ENCODE measurements at places on chromosomes 2 and 18. TPM values are rescaled to one million over a fixed set of nuclear protein-coding genes. Genes with fewer than 3 reads are reported as not detected.

DNA sequence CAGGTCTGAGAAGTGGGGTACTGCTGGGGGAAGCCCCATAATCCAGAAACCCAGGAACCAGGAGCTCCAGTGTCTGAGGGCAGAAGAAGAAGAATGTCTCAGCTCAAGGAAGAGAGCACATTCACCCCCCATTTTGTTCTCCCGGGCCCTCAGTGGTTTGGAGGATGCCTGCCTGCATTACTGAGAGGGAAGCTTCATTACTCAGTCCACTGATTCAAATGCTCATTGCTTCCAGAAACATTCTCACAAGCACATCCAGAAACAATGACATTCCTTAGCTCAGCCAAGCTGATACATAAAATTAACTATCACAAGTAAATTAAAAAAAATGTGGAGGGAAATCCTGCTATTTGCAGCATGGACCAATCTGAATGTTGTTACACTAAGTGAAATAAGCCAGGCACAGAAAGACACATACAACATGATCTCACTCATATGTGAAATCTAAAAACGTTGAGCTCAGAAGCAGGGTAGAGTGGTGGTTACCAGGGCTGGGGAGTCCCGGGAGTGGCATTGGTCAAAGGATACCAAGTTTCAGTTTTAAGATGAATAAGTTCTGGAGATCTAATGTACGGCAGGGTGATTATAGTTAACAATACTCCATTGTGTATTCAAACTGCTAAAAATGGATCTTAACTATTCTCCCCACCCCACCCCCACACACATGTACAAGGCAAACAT is 459.3 kb downstream of the GALR1 start:
- no peaks in the 10 kb centered on the region for H3K36me3 ChIP-seq
- no peak overlapping the region for H3K4me3 ChIP-seq
- no peak for DNase-seq
- no peaks in the 10 kb centered on the region for H3K4me1 ChIP-seq
- no peak overlapping the region for H3K27ac ChIP-seq

DNA sequence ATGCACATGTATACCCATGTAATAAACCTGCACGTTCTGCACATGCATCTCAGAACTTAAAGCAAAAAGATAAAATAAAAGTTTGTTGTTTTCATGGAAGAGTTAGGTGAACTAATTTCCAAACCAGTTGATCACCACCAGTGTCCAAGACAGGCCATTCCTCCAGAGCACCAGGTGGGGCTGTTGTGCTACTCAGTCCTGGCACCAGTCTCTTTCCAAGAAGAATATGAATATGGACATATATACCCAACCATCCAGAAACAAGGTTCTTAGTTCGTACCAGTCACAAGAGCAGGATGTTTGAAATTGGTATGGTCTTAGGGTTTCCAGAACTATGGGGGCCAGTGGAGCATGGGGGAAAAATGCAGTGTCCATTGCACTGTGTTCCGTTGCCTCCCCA is 17.2 kb upstream of the TNP1 start:
- no peaks in the 10 kb centered on the region for H3K27me3 ChIP-seq
- H3K27ac ChIP-seq: no peak overlapping the region
- peaks cover 2% of the 10 kb centered on the region for H3K36me3 ChIP-seq
- DNase-seq: no peak
- no peak overlapping the region for H3K4me3 ChIP-seq

DNA sequence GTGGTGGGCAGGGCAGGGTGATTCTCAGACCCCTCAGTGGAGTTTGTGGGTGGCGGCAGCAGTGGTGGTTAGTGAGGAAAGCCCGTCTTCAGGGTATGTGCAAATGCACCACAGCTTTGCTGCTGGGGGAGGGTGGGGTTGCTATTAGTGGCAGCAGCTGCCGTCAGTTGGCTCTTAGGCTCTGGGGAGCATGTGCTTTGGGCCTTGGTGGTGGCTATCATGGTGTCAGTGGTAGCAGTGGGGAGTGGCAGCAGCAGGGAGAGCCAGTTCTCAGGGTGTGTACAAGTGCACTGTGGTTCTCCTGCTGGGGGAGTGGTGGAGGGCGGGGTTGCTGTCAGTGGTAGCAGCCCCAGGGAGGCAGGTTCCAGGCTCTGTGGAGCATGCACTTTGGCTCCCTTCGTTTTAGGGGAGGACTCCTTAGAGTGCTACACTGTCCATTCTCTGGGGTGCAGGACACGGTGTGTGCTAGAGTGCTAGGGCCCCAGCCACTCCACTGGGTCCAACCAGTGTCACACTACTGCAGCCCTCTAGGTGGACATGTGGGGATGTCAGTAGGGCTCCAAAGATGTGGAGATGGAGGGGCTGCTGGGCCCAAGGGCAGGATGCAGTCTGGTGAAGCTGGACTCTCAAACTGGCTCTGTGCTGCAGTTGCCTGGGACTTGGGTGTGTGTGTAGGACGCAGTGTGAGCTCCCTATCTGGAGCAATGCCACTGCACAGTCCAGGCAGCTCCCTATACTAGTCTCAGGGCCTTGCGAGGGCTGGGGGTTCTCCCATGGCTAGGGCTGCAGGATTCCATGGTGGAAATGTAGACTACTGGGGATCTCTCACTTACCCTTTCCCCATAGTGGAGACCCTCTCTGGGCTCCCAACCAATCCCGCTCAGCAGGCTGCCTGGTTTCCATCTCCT is 45.3 kb downstream of the ADCYAP1 start:
- no peaks in the 10 kb centered on the region for H3K36me3 ChIP-seq
- H3K27me3 ChIP-seq: peaks cover 18% of the 10 kb centered on the region
- no peak overlapping the region for H3K27ac ChIP-seq
- no peaks in the 10 kb centered on the region for H3K4me1 ChIP-seq
- no peak overlapping the region for H3K4me3 ChIP-seq

GRCh38 chr18:11047156-11047555 is 102.2 kb downstream of the PIEZO2 start:
- peaks cover 3% of the 10 kb centered on the region for H3K36me3 ChIP-seq
- peaks cover 67% of the 10 kb centered on the region for H3K4me1 ChIP-seq

- no peak for DNase-seq
- H3K36me3 ChIP-seq: no peaks in the 10 kb centered on the region
- peak overlapping the region; percentile 12 for H3K27ac ChIP-seq
- peak overlapping the region; percentile 71 for H3K4me3 ChIP-seq
These were observed 1.5 kb downstream of the SOWAHC start for GRCh38 chr2:109615637-109616144.

DNA sequence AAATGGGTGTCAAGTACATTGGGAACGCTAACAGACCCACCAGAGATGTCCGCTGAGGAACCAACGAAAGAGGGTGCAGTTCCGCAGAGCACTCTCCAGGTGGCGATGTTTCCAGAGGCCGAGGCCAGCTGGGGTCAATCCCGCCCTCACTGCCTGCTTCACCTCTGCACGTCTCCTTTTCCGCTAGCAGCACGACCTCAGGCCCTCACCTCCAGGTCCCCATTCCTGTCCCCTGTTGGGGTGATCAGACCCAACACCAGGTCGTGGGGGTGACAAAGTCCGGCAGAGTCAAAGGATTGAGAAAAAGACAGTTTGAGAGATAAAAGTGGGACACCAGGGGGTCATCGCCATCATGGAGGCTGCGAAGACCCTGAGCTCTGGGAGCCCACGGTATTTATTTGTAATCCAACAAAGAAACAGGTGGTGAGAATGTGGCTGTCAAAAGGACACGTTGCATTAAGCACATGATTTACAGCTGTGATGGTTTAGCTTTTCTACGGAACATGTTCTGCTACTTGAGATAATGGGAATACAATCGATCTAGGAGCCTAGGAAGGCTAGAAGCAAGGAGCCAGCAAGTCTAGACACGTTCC is 27.3 kb downstream of the ZAP70 start:
- no peak for DNase-seq
- peaks cover 10% of the 10 kb centered on the region for H3K36me3 ChIP-seq
- no peaks in the 10 kb centered on the region for H3K4me1 ChIP-seq
- no peaks in the 10 kb centered on the region for H3K27me3 ChIP-seq

DNA sequence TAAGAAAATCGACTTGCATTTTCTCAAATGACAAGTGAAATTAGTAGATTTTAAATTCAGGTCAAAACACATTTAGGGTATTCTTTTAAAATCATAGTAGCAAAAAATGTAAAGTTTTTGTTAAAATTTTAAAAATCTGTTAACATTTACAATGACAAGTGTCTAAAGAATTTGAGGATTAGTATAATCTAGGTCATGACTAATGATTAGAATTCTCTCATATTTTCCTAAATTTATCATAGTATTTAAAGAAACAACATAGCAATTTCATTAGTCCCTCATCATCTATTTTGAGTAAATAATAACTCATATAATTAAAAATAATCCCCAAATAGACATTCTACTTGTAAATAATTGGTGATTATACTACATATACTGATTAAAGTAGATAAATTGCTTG is 23.6 kb downstream of the THUMPD2 start:
- H3K4me3 ChIP-seq: no peak overlapping the region
- DNase-seq: no peak

DNA sequence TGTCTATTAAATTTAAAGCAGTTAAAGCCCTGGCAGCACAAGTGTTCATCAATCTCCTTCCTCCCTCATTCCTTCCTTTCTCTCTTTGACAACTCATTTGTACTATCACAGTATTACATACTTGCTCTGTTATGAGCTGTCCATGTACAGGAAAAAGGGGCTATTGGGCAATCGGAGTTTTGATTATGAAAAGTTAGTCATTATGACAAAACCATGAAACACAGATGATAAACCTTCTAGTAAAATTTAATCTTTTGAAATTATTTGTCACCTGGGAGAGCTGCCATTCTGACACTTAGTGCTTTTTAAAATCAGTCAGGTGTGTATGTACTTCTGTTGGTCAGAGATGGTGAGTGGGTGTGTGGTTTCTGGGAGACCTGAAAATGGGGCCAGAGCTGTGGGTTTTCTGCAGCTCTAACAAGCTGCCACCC is 39.4 kb downstream of the MAP4K4 start:
- no peak overlapping the region for H3K4me3 ChIP-seq
- H3K27ac ChIP-seq: peak overlapping the region; percentile 67
- no peaks in the 10 kb centered on the region for H3K36me3 ChIP-seq

DNA sequence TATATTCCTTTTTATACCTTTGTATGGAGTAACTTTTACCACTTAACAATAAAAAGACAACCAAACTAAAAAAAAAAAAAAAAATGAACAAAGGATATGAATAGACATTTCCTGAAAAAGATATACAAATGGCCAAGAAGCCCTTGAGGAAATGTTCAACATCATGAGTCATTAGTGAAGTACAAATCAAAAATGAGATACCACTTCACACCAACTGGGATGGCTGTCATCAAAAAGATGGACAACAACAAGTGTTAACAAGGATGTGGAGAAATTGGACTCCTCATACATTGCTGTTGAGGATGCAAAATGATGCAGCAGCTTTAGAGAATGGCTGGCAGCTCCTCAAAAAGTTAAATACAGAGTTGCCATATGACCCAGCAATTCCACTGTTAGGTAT is 22.6 kb upstream of the SCYGR2 start:
- no peak overlapping the region for H3K27ac ChIP-seq
- no peaks in the 10 kb centered on the region for H3K36me3 ChIP-seq
- DNase-seq: no peak
- H3K27me3 ChIP-seq: peaks cover 7% of the 10 kb centered on the region
- H3K4me1 ChIP-seq: no peaks in the 10 kb centered on the region

DNA sequence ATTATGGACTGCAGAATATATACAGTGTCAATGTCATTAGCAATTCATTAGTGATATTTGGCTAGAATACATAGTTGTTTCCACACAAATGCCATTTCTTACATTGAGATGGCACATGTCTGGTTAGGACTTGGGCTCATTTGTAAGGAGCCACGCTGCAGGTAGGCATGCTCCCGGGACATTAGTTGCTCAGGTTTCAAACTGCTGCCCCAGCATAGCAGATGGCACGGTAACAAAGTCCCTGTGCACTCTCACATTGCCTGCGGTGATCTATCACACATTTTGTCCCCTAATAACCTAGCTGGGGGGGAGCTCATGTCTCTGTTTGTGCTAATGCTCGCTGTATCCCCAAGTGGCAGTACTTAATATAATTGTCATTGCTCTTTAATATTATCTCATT is 185.1 kb downstream of the NEDD4L start:
- no peak for DNase-seq
- no peaks in the 10 kb centered on the region for H3K27me3 ChIP-seq
- H3K4me1 ChIP-seq: peaks cover 28% of the 10 kb centered on the region
- peaks cover 1% of the 10 kb centered on the region for H3K36me3 ChIP-seq

- DNase-seq: no peak
- no peaks in the 10 kb centered on the region for H3K27me3 ChIP-seq
- H3K4me3 ChIP-seq: peak within 1 kb of the TSS; percentile 81
- H3K4me1 ChIP-seq: peaks cover 55% of the 10 kb centered on the region
These were observed at the start of gene LDLRAD4 for GRCh38 chr18:13218368-13218991. LDLRAD4 (plus strand) TSS chr18:13218760.

GRCh38 chr2:239948100-239948881 is 76.9 kb downstream of the NDUFA10 start:
- H3K36me3 ChIP-seq: peaks cover 2% of the 10 kb centered on the region
- peak; percentile 42 for DNase-seq
- peaks cover 5% of the 10 kb centered on the region for H3K4me1 ChIP-seq
- H3K27me3 ChIP-seq: no peaks in the 10 kb centered on the region
- H3K4me3 ChIP-seq: no peak overlapping the region
- H3K27ac ChIP-seq: no peak overlapping the region

DNA sequence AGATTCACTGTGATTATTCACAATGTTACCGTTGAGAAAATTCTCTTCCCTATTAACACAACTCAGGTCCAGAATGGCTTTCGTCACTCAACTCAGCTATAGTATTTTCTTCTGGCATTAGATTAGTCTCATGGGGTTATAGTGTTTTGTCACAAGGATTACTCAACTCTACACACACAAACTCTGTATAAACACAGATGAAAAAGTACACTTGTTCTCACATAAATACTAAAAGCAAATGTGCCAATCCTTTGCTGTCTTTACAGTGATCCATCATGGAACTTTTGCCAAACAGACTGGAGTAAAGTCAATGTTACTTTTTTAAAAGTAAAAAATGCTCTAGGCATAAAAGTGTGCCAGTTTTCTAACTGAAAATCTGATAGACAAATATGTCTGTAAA is 267.6 kb downstream of the RBM43 start:
- H3K4me1 ChIP-seq: peaks cover 5% of the 10 kb centered on the region
- H3K4me3 ChIP-seq: no peak overlapping the region
- peaks cover 12% of the 10 kb centered on the region for H3K36me3 ChIP-seq
- no peaks in the 10 kb centered on the region for H3K27me3 ChIP-seq
- DNase-seq: no peak

GRCh38 chr18:63579616-63580015 is 7.5 kb upstream of the SERPINB13 start:
- H3K4me1 ChIP-seq: peaks cover 2% of the 10 kb centered on the region
- H3K27me3 ChIP-seq: peaks cover 31% of the 10 kb centered on the region

- no peak for DNase-seq
- no peaks in the 10 kb centered on the region for H3K36me3 ChIP-seq
- peaks cover 5% of the 10 kb centered on the region for H3K27me3 ChIP-seq
These were observed 52.3 kb downstream of the CYP26B1 start for GRCh38 chr2:72095364-72095763.

GRCh38 chr2:173458991-173459780 is 104.5 kb downstream of the CDCA7 start:
- H3K27me3 ChIP-seq: peaks cover 9% of the 10 kb centered on the region
- H3K4me1 ChIP-seq: peaks cover 3% of the 10 kb centered on the region
- H3K36me3 ChIP-seq: no peaks in the 10 kb centered on the region

SLC40A1 gene
- 21.7 TPM for total RNA-seq

LTBP1 gene
- total RNA-seq: 398 TPM

GAREM2 gene
- 6.5 TPM for total RNA-seq

EFR3B gene
- 2.4 TPM for total RNA-seq

CAPN14 gene
- 0.10 TPM for total RNA-seq

SCYGR1 gene
- not detected for total RNA-seq

IKZF2 gene
- total RNA-seq: 8.6 TPM

SANBR gene
- 12.1 TPM for total RNA-seq

DAW1 gene
- total RNA-seq: 0.65 TPM

Data from chondrocyte (in vitro differentiated cells).